ENCODE measurements at places on chromosomes 16 and 17.

DNA sequence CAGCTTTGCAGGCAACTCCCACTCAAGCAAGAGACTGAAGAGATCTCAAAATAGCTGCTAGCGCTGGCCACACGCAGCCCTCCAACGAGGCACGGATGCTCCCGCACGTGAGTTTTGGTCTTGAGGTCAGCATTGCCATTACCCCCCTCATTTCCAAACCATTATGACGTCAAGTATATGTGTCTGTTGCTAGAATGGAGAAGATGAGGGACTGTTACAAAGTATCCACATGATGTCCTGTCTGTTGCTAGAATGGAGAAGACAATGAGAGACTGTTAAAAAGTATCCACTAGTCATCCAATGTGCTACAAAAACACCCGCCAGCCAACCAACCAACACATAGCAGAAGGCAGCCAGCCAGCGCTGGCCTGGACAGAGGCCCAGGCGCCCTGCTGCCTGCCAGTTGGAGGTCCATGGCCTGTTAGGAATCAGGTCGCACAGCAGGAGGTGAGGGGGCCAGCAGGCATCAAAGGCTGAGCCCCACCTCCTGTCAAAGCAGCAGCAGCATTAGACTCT is 24.8 kb downstream of the KLHDC4 start:
- no peak for DNase-seq

DNA sequence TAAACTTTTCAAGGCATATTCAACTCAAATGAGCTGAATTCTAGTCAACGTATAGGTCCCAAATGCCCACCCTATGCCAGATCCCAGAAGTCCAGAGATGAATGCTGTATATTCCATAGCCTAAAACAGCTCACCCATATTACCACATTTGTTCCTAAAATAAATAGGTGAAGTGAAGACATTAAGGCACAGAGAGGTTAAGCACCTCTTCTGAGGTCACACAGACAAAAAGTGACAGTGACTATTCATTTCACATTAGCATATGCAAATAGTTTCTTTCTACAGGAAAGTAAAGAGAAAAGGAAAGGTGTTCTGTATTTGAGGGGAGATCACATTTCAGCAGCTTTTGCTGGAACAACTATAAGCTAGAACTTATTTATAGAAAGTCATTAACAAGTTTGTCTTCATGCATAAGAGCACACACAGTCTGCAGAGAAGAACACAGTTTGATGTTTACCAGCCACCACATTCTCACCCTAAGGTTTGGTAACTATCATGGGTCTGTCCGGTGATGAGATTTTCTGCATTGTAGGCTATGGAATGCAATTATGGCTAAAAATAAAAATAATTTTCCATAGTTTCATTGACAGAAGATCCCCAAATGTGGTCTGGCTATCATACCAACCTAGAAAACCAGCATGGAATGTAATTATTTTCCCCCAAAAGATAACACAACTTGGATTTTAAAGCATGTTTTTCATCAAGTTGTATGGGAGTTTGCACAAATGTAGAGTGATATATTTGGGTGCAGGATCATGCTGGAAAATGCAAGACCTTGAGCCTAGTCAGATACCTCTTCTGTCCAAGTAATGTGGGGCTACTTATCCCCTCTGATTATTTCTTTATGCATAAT is 402.1 kb downstream of the UTP18 start:
- no peak for DNase-seq

- DNase-seq = no peak
Measured at GRCh38 chr16:74224828-74225612, 71.6 kb upstream of the PSMD7 start.

GRCh38 chr17:5380491-5381135 is 38.8 kb downstream of the NUP88 start:
- DNase-seq = no peak

DNA sequence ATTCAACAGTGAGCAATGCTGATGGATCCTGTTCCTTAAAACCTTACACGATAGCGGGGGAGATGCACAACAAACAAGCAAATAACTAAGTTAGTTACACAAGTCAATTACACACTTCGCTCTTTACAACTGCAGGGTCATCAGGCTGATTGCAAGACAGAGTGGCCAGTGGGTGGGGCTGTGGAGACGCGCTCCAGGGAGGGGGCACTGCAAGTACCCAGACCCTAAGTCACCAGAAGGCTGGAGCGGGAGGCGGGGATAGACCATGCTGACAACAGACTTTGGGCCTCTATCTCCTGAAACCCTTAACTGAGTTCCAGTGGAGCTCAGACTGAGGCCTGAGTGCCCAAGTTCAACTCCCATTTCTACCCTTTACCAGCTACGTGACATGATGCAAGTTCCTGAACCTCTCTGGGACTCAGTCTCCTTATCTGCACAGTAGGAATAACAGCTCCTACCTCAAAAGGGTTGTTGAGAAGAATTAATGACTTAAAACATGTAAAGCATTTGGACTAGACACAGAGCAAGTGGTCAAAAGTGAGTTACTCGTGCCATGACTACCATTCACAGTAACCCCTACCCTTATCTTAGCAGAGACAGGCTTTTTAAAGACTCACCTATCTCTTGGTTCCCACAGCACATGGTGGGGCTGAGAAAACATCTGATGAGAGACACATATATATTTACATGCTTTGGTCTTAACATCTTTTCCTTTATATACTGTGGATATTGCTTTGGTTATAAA is 10.4 kb downstream of the CPPED1 start:
- no peak for DNase-seq

- peak; percentile 98 for DNase-seq
Measured at GRCh38 chr16:10942352-10943063, at the start of gene DEXI. Gene DEXI (minus strand): TSS chr16:10942468. CDS start chr16:10942005, 463 bp downstream.

DNA sequence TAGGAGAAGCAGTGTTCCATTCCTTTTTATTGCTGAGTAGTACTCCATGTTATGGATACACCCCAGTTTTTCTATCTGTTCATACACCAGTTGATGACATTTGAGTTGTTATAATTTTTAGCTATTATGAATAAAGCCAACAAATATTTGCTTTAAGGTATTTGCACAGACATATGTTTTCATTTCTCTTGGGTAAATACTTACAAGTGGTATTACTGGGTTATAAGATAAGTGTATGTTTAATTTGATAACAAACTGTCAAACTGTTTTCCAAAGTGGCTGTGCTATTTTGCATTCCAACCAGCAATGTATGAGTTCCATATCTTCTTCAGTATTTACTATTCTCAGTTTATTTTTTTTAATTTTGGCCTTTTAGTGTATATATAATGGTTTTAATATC is 27.7 kb upstream of the GFOD2 start:
- DNase-seq = no peak

- DNase-seq = no peak
Measured at GRCh38 chr17:57595426-57595825, 149.7 kb downstream of the CCDC182 start.

- peak; percentile 55 for DNase-seq
Measured at GRCh38 chr16:78045865-78046581, 23.7 kb downstream of the CLEC3A start.

GRCh38 chr17:30236297-30236624 is 764 bp upstream of the SLC6A4 start:
- no peak for DNase-seq

- DNase-seq = no peak
Measured at GRCh38 chr17:82663381-82664275, 15.4 kb upstream of the WDR45B start.

- no peak for DNase-seq
Measured at GRCh38 chr17:77619326-77619725, 339.2 kb upstream of the TNRC6C start.

GRCh38 chr17:40956401-40957254 is 10.1 kb downstream of the KRT39 start:
- no peak for DNase-seq

GRCh38 chr17:56130026-56130425 is 23.2 kb upstream of the ANKFN1 start:
- DNase-seq = no peak

DNA sequence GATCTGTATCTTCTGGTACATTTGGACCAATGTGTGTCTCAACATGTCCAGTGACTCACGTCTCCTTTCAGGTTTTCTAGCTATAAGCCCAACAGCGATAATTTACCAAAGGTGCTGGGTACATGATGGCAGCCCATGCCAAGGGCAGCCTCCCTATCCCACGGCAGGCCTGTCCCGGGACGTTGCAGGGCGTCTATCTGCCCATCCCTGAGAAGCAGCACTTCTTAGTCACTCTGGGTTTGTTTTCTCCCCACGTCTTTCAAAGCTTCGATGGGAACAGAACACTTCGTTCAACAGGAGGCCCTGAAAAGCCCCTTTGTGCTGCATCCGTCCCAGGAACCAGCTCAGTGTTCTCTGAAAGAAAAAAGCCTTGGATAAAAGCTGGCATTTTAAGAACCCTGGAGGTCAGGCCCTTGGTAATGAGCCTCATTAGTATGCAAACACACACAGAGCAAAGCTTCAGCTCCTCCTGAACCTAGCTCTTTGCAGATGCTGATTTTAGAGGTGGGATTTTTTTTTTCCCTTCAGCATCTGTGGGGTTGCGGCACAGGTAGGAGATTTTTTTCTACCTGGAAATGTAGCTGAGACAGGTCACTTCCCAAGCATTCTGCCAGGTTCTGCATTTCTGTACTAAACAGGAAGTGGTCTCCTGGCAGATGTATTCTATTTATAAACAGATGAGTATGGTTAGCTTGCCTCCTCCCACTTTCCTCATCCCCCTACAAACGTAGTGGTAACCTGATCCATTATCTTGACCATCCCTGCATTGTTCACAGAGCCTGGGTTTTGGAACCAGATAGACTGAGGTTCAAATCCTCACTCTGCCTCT is 17.5 kb upstream of the MT4 start:
- DNase-seq = no peak

DNA sequence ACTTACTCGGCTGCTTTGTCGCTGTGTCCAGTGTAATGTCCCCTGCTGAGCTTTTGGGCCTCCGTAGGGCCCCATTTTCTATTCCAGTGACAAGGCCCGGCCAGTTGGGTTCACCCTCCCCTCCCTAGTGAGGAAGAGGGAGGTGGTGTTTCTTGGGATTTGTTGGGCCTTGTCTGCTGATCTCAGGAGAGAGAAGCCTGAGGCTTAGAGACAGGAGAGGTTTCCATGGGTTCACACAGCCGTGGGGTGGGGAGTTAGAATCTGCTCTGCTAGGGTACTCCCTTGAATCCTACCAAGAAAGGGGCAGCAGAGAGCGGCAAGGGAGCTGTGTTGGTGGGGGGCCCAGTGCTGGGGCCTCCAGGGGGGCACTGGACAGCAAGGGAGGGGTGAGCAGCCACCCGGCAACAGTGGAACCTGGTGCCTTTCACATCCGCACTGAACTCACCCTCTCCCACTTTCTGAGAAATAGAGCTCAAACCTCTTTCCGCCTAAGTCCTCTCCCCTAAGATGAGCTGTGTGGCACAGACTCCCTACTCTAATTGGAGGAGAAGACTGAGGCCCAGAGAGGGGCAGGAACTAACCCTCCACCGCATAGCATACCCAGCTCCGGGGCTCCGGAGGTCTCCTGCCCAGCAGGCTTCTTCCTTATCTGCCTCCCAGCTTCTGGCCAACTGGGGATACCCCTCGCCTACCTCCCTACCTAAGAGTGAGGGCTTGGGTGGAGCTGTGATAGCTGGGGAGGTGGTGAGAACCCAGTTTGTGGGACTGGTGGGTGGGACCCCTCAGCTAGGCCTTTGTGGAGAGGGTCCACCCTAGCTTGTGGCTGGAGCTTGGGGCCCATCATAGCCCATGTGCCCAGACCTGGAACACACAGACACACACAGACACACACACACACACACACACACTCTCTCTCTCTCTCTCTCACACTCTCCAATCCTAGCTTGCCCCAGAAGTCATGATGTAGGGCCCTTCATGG is 6.8 kb downstream of the TBKBP1 start:
- no peak for DNase-seq

- DNase-seq = no peak
Measured at GRCh38 chr16:591892-592517, 2.1 kb downstream of the RAB40C start.

GRCh38 chr17:8964801-8965393 is 610 bp downstream of the PIK3R5 start:
- DNase-seq = peak; percentile 48

DNA sequence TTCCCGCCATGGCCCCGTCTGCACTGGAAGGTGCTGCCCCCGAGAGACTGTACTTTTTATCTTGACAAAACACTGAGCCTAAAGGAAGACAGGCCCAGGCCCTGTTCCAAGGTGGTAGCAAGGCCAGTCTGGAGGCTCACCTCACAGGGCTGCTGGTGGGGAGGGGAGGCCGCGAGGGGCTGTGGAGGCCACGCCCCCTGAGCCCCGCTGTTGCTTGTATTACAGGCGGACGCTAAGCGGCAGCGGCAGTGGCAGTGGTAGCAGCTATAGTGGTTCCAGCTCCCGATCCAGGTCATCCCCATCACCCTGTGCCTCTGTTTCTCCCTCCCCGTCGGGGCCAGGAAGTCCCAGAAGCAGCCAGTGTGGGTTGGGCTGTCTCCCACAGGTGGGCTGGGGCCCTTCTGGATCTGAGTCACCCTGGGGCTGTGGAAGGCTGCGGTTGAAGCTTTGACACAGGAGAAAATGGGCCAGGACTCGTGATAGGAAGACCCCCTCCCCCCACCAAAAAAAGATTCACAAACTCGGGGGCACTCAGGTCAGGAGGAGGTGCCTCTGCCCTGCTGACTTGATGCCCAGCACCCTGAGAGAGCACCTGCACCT is 13.3 kb upstream of the IL17C start:
- DNase-seq = no peak

DNA sequence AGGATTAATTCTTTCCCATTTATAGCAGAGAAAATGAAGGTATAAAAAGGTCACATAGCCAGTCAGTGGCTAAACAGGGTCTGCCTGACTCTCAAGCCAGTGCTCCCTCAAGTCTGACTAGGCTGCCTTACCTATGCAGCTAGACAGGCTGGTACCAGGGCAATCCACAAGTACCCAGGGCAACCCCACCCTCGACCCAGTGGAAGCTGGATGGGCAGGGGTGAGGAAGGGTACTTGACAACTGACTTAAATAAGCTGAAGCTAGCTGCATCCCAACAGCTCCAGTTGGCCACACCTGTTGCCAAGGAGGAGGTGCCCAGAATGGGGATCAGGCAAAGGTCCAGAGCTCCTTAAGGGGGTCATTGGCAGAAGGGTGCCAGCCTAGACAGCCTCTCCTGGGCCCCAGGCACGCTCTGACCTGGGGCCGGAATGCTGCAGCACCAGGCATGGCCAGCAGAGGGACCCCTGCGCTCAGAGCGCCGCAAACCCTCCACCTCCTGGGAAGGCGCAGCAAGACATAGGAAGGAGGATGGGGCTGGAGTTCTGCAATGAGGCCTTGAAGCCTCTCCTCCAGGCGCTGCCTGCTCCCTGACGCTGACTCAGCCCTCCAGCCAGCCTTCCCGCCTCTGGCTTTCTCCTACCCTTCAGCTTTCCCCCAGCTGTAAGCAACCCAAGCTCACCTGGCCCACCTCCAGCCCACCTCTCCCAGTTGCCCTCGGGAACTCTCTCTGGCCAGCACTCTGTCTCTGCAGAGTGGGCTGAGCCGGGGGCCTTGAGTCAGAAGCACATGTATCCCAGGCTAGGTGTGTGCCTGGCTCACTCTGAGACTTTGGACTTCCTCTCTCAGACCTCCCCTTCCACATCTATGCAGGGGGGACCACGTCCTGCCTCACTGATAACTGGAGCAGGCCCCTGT is 28.8 kb downstream of the MPP2 start:
- peak; percentile 66 for DNase-seq

- no peak for DNase-seq
Measured at GRCh38 chr16:66741169-66741900, 10.1 kb downstream of the DYNC1LI2 start.

- DNase-seq = peak; percentile 29
Measured at GRCh38 chr17:46212634-46213435, 19.6 kb upstream of the KANSL1 start.

GRCh38 chr16:12625068-12625467 is 178.6 kb downstream of the CPPED1 start:
- peak; percentile 8 for DNase-seq
